Lung (tissue), 17 donors: ENCODE measurements at places on chromosomes 7 and 10. TPM values are rescaled to one million over a fixed set of nuclear protein-coding genes. Genes with fewer than 3 reads are reported as not detected.

Gene ANKRD7
- 0.55 TPM for total RNA-seq

Gene ZNRF2
- total RNA-seq: 27.6 TPM

Gene VAX1
- not detected for total RNA-seq

Gene OR13A1
- total RNA-seq: 0.15 TPM

Gene NPY4R
- 11.6 TPM for total RNA-seq

Gene ADCY1
- total RNA-seq: 1.8 TPM

Gene COL1A2
- total RNA-seq: 497 TPM
